ENCODE measurements at places on chromosomes 11 and 22. TPM values are rescaled to one million over a fixed set of nuclear protein-coding genes. Genes with fewer than 3 reads are reported as not detected.

The TRIM51 gene
- total RNA-seq, result not detected

The OMP gene
- not detected for total RNA-seq

The ADM2 gene
- 5.1 TPM for total RNA-seq

The ARHGAP20 gene
- total RNA-seq, result 0.11 TPM

GRCh38 chr11:23127706-23128105, 267.4 kb upstream of the CCDC179 start:
- DNase-seq, result no peak

DNA sequence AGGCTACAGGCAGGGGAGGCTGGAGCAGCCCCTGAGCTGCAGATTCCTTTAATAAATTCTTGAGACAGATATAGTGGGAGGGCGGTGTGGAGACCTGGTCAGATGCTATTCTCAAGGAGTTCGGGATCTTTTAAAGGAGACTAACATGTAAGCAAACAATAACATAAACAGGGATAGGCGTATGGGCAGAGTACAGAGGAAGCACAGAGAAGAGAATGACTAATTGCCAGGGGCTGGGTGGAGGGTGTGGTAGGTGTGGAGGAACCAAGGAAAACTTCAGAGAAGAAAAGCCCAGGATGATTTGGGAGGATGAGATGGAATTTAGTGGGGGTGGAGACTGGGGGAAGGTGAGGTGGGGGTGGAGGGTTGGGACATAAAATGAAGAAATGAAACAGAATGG, 9.7 kb upstream of the HEPHL1 start:
- DNase-seq, result no peak

- DNase-seq, result no peak
These were observed 77.4 kb downstream of the CWC15 start for GRCh38 chr11:94895971-94896370.

- DNase-seq, result no peak
These were observed 20.6 kb downstream of the SLC5A1 start for GRCh38 chr22:32063701-32064100.

GRCh38 chr11:102546427-102546826, 15.9 kb upstream of the MMP7 start:
- no peak for DNase-seq

DNA sequence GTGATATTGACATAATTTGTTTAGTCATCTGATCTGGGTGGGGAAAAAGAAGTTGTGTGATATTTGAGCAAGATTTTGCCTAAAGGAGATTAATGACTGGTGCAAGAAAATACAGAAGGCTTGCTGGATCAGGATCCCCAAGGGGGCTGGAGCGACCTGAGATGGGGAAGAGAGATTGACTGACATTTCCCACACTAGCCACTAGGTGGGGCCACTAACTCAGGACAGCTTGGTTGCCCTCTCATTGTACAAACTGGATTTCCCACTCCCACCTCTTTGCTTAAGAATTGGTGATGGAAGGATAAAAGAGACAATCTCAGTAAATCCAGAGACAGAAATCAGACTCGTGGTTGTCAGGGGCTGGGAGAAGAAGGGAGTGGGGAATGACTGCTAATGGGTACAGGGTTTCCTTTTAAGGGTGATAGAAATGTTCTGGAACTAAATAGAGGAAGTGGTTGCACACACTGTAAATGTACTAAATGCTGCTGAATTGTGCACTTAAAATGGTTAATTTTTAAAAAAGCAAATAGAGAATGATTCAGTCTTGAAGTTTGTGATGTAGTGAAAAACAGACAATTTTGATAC, 50.7 kb downstream of the CTTN start:
- DNase-seq, result no peak

DNA sequence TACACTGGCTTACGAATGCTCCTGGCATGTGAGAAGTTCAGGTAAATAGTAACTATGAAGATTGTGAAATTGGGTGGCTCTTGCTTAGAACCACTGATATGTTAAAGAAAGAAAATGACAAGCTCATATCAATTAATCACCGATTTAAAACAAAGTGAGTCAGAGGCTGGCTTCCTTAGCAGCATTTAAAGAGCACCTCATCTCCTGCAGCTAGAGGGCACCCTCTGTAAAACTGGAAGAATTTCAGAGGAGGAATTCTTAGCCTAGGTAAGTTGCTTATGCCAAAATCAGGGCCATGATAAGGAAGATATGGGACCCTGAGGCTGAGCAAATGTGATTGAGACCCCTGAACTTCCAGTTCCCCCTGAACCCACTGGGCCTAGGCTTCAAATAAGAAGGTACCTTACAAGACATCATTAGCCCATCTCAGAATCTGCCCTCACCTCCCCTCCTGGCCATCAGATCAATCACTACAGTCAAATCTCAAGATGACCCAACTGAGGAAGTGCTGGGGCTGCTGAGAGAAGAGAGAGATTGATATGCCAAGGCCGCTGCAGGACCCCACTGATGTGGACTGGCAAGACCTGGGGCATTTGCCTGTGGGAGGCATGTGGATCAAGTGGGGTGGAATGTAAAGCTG, 8.6 kb upstream of the CD3E start:
- no peak for DNase-seq

DNA sequence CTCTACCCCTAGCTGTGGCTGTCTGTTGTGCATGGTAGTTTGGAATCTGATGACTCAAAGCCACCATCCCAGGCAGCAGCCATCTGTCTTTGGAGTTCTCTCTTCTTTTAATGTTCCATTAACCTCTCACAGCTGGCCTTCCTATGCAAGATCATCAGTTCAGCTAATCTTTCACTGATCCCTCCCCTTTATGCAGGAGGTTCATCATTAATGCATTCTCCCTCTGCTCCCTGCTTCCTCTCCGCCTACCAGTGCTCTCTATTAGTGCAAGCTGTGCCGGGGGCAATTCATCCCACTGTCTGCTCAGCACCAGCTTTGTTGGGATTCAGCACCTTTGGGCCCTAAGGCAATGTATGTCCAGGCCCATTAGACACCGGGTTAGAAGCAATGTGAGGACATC, 413.0 kb upstream of the LRRC4C start:
- DNase-seq, result no peak

DNA sequence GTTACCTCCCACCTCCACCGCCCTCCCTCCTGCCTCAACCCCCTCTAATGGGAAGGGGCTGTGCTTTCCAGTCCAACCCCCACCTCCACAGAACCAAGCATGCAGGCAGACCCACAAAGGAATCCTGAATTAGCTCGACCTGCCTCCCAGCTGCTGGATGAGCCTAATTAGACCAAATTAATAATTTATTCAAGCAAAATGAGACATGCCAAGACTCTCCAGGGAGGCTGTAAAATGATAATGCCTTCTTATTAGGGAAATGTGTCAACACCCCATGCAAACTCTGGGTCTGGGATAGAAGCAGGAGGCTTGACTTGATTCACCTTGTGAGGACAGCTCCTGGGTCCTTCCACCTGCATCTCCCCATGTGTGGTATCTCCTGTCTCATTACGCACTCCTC, 59.4 kb upstream of the HMGXB4 start:
- DNase-seq, result no peak

DNA sequence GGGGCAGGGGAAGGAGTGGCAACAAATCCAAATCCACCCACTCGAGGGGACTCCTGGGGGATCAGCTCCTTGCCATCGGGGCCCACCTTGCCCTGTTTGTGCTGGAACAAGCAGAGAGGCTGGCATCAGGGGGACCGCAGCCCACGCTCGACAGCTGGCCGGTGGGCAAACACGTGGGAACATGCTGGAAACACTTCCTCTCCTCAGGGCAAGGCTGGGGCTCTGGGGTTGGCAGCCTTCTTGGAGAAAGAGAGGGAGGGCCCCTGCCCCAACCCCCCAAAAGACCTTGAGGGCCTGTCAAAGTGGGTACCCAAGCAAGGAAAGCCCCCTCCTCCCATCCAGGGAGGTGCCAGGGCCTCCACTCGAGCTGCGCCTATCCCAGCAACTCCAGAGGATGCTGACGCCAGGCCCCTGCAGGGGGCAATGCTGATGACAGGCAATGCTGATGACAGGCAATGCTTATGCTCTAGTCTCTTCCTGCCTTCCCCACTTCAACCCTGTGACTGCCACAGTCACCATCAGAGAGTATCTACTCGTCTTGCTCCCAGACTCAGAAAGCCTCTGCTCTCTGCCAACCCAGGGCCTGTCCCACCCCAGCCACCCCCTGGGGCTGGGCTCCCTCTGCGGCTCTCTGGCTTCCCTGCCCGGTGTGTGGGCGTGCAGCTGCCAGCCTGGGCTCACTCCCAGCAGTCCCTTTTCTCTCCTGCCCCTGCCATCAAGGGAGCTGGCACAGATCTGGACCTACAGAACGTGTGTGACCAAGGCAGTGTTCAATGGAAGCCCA, 6.0 kb downstream of the ESS2 start:
- DNase-seq, result no peak

DNA sequence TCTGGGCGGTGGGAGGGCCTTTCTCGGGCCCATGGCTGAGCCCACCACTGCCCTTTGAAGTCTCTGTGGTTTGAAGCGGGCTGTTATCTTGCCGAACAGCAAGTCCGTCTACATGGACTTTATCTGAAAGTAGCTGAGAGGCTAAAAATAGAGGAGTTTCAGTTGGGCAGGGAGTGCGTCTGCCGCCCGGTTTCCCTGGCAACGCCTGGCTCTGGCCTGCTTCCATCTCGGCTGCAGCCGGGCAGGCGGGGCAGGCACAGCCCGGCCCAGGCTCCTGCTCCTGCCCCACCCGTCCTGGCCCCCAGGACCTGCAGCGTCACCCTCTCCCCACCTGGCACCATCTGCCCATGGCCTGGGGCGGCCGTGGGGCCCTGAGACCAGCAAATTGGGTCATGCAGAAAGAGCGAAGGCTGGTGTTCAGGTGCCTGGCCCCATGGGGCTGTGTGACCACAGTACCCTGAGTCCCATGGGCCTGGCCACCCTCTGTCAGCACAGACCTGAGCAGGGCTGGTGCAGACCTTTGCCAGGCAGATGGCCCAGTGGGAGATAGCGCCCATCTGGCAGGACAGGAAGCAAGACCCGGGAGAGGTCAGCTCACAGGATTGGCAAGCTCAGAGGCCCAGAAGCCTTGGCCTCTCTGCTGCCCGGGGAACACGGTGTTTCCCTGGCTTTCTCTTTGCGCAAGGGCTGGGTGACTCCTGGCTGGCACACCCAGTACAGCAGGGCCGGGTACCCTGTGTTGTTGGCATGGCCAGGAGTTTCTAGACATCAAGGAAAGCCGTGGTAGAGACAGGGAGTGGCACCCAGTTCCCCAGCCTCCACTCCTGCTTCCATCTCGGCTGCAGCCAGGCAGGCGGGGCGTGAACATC, 79.1 kb upstream of the KCNQ1OT1 start:
- peak; percentile 13 for DNase-seq

- DNase-seq, result no peak
These were observed 169.0 kb downstream of the TBC1D22A start for GRCh38 chr22:46931414-46931813.

DNA sequence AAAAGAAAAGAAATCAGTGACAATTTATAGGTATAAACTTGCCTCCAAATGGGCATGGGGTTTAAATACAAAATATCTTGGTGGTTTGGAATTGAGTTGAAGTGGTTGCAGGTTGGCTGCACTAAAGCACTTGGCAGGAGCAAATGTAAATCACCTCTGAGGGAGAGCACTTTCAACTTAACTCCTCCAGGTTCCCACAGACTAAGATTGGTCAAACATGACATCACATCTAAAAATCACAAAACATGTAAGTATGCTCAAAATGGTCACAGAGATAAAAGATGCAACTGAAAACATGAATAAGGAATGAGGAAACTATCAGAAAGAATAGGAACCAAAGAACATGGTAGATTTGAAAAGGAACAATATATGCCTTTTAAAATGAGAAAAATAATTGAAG, 12.3 kb upstream of the SHANK3 start:
- no peak for DNase-seq

Measured in activated B cell treated with CpG ODN at 0.5 μM for 24 hours (primary cell).